ENCODE measurements at places on chromosomes 2 and 18.
A peak's percentile ranks its signal among the peaks of the same experiment; 100 is the strongest.

GRCh38 chr2:80092474-80092873 lies 212.1 kb downstream of the LRRTM1 start:
- DNase-seq = no peak

DNA sequence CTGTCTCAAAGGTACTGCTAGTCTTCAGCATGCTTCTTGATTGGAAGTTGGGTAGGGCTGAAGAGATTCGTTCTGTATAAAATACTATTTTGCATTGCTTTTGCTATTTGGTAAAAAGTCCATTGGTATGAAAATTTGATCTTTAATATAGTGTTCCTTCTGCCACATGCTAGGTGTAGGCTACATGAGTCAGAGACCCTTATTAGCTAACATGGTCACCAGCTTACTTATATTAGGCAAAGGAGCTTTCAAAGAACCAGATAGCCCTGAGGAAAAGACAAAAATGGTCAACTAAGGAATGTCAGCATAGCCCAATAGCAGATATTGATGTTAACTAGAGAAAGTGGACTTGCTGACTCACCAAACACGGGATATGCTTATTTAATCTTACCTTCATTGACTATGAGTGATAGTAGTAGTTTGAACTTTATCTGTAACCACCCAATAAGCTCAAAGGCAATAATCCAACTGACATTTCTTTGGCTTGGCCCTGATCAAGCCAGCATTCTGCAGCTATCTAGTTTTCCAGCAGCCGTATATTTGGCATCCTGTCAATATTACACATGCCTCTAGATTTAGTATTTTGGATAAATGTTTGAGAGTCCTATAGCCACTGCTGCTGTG lies 110.0 kb downstream of the TPGS2 start:
- no peak for DNase-seq

DNA sequence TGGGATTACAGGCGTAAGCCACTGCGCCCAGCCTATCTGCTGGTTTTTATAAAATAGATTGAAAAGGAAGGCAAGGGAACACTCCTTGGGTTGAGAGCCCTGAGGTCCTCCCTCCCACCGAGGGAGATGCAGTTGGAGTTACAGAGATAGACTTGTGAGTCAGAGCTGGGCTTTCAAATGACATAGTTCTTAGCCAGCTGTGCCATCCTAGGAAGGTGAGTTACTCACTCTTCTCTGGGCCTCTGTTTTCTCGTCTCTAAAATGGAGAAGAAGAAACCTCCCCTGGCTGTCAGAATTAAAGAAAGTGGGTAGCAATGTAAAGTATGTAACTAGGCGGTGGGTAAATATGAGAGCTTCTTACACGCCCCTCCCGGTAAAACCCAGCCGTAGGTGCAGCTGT lies 2.4 kb downstream of the LRRFIP1 start:
- DNase-seq = no peak

DNA sequence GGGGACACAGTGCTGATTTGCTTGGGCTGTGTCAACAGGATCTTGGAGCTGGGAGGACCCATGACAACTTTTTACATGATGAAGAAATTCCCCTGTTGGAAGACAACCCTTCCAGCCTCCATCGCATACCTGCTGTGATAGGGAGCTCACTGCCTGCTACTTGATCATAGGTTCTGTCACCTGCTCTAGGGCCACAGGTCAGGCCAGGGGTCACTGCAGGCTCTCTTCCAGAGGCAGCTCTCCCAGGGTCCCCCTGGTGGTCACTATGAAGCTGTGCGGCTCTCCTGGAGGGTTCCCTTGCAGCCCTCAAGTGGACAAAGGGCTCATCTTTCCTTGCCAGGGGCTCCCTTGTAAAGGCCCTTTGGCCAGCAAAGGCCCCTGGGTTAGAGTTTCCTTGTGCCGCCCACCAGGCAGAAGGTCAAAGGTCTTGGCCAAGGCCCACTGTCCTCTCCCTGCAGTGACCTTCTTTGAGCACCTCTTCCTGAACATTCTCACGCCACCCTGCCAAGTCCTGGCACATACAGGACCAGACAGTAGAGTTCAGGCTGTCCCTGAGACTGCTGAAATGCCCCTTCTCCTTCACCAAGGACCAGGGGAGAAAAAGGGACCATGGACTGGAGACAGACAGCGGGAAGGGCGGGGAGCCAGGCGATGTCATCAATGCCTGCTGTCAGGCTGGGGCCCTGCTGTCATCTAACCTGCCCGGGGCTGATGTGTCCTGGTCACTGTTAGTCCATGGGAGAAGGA lies 345.1 kb downstream of the DYSF start:
- no peak for DNase-seq

DNA sequence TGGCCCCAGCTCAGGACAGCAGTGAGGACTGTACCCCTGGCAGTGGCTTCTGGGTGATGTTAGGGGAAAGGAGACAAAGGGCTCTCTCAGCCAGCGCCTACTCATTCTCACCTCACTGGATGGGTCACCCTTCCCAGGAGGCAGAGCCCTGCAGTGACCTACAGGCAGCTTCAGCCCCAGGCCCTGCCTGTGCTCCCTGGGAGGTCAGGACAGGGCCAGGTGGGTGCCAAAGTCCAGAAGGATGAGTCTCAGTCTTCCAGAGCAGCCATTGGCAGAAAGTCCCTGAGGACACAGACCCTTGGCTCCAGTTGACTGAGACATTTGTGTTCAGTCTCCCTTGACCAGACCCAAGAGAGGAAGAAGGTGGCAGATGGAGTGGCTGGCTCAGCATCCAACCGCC lies 75.1 kb downstream of the TEX51 start:
- DNase-seq = no peak

DNA sequence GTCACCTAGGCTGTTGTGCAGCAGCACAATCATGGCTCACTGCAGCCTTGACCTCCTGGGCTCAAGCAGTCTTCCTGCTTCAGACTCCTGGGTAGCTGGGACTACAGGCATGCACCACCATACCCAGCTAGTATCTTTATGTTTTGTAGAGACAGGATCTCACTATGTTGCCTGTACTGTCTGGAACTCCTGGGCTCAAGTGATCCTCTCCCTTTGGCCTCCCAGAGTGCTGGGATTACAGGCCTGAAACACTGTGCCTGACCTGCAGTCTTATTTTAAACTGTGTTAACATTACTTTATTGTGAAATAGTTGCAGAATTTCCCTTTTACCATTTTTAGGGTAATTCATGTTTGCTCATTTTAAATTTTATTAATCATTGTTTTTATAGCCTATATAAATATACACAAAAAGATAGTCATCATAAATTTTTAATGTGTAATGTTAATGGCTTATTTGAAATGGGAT lies 24.6 kb downstream of the EML4 start:
- no peak for DNase-seq

- DNase-seq = no peak
Observed at GRCh38 chr2:108570416-108570815, 36.1 kb downstream of the LIMS1 start.

- DNase-seq = no peak
Observed at GRCh38 chr2:197369933-197370320, 59.3 kb upstream of the ANKRD44 start.

GRCh38 chr18:3212657-3213056 lies 7.1 kb downstream of the MYOM1 start:
- no peak for DNase-seq

DNA sequence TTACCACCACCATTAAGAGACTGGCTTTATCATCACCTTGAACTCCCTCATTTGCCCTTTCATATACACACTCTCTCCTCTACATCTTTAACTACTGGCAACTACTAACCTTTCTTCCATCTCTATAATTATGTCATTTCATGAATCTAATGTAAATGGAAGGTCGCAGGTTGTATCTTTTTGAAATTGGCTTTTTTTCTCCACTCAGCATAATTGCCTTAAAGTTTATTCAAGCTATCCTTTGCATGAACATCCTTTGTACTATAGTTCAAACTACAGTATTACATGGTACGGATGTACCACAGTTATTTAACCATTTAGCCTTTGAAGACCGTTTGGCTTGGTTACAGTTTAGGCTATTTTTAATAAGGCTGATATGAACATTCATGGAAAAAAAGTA lies 129.5 kb upstream of the ZNF804A start:
- DNase-seq = no peak

- DNase-seq = no peak
Observed at GRCh38 chr2:172640389-172640788, 84.5 kb downstream of the PDK1 start.

DNA sequence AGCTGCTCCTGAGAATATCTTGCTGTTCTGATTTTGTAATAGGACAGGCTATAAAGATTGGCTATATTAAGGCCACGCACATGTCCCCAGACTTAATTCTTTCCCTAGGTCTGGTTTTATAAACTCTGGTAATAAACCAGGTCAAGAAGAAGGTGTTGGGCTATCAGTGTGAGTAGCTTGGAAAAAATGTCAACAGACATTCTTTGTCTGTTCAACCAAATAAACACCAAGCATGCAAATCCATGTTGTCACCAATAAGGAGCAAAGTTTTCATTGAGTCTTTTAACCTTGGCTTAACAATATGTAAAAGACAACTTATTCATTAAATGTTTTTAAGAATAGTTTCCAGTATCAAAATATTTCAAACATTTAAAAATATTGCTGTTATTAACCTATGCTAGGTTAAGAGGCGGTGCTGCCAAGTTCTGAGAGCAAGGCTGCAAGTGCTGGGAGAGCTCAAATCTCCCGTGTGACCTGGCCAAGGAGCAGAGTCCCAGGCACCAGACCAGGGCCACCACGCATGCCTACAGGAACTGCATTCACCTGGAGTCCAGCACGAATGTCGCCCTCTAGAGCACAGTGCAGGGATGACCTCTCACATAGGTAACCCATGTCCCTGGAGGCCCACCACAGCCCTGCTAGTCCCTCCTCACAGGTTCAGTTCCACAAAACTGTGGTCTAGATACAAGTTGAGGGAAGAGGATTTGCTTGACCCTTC lies 120.5 kb upstream of the POU3F3 start:
- peak; percentile 9 for DNase-seq

GRCh38 chr2:85589982-85590791 lies 5.4 kb upstream of the RNF181 start:
- no peak for DNase-seq

- DNase-seq = no peak
Observed at GRCh38 chr2:8134473-8134932, 547.4 kb upstream of the ID2 start.

DNA sequence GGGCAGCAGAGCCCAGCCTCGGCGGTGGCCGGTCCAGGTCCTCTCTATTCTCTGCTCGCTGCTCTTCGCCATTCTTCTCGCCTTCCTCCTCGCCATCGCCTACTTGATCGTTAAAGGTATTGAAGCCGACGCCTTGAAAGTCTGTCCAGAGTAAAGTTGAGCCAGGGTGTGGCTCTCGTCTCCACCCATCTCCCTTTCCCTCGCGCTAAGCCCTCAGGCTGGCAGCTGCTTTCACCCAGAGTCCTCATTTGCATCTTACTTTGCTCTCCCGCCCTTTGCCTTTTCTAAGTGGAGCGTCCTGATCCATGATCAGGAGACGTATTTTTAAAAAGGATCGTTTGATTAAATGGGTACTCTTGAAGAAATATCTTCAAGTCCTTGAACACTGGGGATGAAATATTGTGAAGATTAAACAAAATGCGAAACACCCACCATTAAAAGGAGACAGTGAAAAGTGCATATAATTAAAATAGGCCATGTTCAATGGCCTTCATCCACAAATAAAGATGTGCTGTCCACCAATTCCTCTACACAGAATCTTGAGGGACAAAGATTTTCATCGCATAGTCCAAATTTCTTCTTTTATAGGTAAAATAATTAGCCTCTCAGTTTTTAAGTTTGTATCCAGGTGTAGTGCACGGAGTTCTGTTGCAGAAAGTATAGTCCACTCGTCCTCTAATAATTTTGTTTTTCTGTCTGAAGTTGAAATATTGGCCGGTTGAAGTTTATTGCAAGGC lies 657 bp downstream of the ARL6IP6 start:
- no peak for DNase-seq

DNA sequence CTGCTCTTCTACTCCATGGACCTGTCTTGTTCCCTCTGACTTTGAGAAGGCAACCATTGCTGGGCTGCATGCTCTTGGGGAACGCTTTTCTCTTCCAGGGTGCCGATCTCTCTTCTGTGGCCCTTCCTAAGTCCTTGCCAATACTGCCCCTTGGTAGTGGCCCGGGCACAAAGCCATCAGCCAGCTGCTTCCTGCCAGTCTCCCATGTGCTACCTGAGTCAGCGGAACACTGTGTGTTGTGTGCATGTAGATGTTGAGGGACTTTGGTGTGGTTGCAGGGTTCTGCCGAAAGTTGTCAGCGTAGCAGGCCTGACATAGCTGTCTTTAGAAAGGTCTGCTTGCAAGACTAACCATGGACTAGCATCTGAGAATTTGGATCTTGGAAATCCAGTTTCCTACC lies 35.4 kb downstream of the MGAT5 start:
- no peak for DNase-seq

- DNase-seq = no peak
Observed at GRCh38 chr2:217667512-217667911, 335.3 kb downstream of the TNS1 start.

GRCh38 chr2:27993402-27993787 lies 102.9 kb downstream of the BABAM2 start:
- DNase-seq = no peak

DNA sequence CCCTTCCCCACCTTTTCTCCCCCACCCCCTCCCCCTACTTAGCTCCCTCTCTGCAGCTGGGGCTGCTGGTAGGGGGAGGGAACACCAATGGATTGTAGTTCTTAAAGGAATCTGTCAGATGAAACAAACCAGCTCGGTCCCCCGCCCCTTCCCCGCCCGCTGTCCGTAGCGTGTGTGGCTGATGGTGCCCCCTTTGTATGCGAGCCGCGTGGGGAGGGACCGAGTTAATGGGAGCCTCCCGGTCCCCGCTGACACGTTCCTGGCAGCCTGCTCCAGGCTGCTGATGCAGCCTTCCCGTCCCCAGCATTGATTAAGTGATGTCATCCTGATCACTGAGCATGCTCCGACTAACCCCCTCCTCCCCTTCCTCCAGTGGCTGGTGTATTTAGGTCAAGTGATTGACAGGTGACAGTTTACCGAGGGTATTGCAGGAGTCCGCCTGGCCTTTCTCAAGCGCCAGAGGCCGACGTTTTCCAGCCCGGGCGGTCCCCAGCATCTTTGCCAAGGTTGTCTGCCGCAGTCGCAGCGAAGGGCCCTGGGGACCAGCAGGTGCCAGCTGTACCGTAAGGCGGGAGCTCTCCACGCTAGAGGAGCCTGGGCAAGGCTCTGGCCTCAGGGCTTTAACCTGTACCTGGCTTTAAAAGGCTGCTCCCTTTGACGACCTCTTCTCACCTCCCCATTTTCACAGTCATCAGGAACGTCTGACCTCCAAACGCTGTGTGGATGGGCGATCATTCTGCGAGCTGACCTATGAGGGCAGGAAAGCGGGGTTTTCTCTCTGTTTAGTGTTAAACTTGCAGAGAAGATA lies 1.8 kb downstream of the KIF5C start:
- DNase-seq = peak; percentile 69
